Stimulated activated CD4-positive, alpha-beta T cell treated with anti-CD3 and anti-CD28 coated beads, Interleukin-4, amount 100 ng/mL, for 48 hours (primary cell): ENCODE measurements at places on chromosomes 2 and 18.

- DNase-seq = no peak
Observed at GRCh38 chr2:189116979-189117378, 62.6 kb downstream of the COL5A2 start.

- DNase-seq = no peak
Observed at GRCh38 chr2:58308435-58308834, 67.3 kb upstream of the FANCL start.

GRCh38 chr18:62741118-62741566, 25.8 kb downstream of the PHLPP1 start:
- no peak for DNase-seq

- DNase-seq = no peak
Observed at GRCh38 chr2:127607399-127607908, 38.5 kb upstream of the GPR17 start.

GRCh38 chr2:122627388-122627787, 871.9 kb downstream of the TSN start:
- no peak for DNase-seq

- DNase-seq = no peak
Observed at GRCh38 chr2:101893681-101894381, 97.9 kb upstream of the IL1R2 start.
